ENCODE measurements at places on chromosomes 16 and 17.

GRCh38 chr17:50165867-50166517 is at the start of gene SGCA:
SGCA (plus strand) TSS chr17:50166005; CDS start chr17:50166041, 36 bp downstream.
- DNase-seq = no peak

- no peak for DNase-seq
These were observed at the start of gene TNFRSF13B for GRCh38 chr17:16971458-16972338. TNFRSF13B (minus strand) TSS chr17:16972118; CDS start chr17:16972075, 43 bp downstream.

DNA sequence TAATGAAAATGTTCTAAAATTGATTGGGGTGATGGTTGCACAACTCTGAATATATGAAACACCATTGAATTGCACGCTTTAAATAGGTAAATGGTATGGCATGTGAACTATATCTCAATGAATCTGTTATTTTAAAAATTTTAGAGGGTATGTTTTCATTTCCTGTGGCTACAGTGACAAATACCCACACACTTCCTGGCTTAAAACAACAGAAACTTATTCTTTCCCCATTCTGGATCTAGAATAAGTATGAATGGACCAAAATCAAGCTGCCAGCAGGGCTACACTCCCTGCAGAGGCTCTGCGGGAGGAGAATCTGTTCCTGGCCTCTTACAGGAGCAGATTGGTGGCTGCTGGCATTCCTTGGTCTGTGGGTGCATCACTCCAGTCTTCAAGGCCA is 11.3 kb upstream of the PECAM1 start:
- no peak for DNase-seq

DNA sequence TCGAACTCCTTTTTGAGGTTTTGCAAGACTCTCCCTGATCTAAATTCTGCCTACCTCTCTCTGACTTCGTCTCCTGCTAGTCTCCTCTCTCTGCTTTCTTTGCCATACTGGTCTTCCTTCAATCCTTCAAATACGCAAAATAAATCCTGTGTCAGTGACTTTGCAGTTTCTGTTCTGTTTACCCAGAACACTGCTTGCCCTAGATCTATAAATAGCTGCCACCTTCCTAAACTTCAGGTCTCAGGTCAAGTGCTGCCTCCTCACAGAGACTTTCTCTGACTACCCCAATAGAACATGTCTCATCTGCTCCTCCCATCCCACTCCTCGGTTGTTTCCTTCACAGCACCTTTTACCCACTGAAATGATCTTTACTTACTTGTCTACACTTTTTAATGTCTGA is 78.9 kb downstream of the TRIM37 start:
- no peak for DNase-seq

- no peak for DNase-seq
These were observed 191.4 kb downstream of the ZNF423 start for GRCh38 chr16:49664221-49665215.

- no peak for DNase-seq
These were observed 50.7 kb downstream of the TANGO6 start for GRCh38 chr16:68893710-68894705.

- no peak for DNase-seq
These were observed 3.8 kb downstream of the EVPLL start for GRCh38 chr17:18381158-18381952.

DNA sequence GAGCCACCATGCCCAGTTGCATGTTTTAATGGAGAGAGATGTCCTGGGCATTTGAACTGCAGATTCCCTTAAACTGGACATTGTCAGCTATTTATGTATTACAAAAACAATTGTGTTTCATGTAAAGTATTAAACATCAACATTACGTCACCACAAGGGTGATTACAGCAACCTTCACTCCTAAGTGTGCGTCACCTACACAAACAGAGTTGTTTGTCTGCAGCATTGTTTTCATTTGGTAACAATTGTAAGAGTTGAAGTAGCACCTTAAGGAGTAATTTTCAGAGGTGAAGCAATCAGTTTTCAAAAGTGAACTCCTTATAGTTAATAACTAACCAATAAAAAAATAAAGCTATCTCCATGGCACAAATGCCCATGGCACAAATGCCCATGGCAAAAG is 271.4 kb downstream of the IRX3 start:
- no peak for DNase-seq

GRCh38 chr16:78994135-78994745 is 606.3 kb downstream of the MAF start:
- no peak for DNase-seq

Data from vagina (tissue), 2 donors.